ENCODE measurements at places on chromosomes 4 and X. TPM values are rescaled to one million over a fixed set of nuclear protein-coding genes. Genes with fewer than 3 reads are reported as not detected.

The ZAR1 gene
- total RNA-seq = not detected

The XG gene
- not detected for total RNA-seq

The GUCY1A1 gene
- total RNA-seq = 2.5 TPM

DNA sequence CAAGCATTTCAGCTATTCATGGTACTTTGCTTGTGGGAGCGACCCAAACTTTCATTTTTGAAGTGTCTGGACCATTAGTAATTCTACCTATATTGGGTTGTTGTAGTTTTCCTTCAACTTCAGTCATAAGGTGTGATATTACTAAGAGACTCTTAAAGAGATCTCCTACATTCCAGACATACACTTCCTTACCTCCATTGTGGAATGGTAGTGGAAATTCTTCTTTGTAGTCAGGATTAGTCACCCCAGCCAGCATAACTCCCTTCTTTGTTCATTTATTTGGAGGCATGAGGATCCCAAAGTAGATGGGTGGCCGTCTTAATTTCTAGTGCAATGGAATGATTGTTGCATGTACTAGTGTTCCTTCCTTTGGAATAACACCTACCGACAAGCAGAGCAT lies 991.4 kb downstream of the ARAP2 start:
- H3K36me3 ChIP-seq = no peaks in the 10 kb centered on the region
- H3K4me3 ChIP-seq = no peak overlapping the region
- peaks cover 12% of the 10 kb centered on the region for H3K4me1 ChIP-seq
- no peaks in the 10 kb centered on the region for H3K27me3 ChIP-seq

DNA sequence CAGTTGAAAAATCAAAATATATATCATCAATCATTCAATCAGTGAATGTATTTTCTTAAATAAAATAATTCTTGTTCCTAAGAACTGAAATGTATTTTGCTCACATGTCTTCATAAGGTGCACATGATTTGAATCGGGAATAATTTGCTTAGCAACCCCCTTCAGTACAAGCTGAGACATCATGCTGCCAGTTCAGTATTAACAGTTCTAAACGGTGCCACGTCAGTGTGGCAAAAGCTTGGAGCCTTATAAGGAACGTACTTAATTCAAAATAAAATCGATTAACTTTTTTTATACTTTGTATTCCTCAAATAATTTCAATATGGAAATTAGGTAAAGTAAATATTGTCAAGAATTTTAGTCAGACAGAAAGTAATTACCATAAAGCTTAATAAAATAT lies 287.9 kb downstream of the CCSER1 start:
- H3K27ac ChIP-seq = no peak overlapping the region
- H3K36me3 ChIP-seq = no peaks in the 10 kb centered on the region
- no peak for DNase-seq
- H3K4me3 ChIP-seq = no peak overlapping the region

- H3K4me1 ChIP-seq = peaks cover 41% of the 10 kb centered on the region
- no peaks in the 10 kb centered on the region for H3K36me3 ChIP-seq
- no peak overlapping the region for H3K4me3 ChIP-seq
These were observed 121.9 kb downstream of the PALLD start for GRCh38 chr4:168618577-168619265.

DNA sequence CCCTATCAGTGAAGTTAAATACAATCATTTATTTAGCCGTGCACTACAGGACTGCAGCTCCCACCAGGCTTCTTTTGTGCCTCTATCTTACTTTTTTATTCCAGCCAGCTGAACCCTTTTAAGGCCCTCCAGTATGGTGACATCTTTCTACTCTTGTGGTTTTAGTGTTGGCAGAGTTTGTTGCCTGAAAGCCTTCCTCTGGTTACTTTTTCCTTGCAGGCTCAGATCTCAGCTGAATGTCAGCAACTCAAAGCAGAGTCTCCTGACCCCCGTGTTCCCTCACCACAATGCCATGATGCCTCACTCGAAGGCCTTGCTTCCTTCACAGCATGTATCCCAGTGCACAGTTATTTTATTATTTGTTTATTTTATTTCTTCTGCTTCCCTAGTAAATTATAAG lies 818.9 kb upstream of the LCORL start:
- H3K36me3 ChIP-seq = no peaks in the 10 kb centered on the region
- no peaks in the 10 kb centered on the region for H3K27me3 ChIP-seq

- peak overlapping the region; percentile 60 for H3K4me3 ChIP-seq
- H3K27me3 ChIP-seq = no peaks in the 10 kb centered on the region
- peaks cover 25% of the 10 kb centered on the region for H3K4me1 ChIP-seq
- DNase-seq = no peak
These were observed 1.2 kb downstream of the GEMIN8 start for GRCh38 chrX:14028473-14028872.

GRCh38 chrX:126394681-126395080 lies 157.9 kb downstream of the DCAF12L1 start:
- H3K36me3 ChIP-seq = no peaks in the 10 kb centered on the region
- H3K4me3 ChIP-seq = no peak overlapping the region
- no peaks in the 10 kb centered on the region for H3K27me3 ChIP-seq
- no peaks in the 10 kb centered on the region for H3K4me1 ChIP-seq
- no peak for DNase-seq

GRCh38 chr4:73770917-73771316 lies 30.5 kb downstream of the CXCL8 start:
- H3K4me3 ChIP-seq = no peak overlapping the region
- H3K36me3 ChIP-seq = no peaks in the 10 kb centered on the region
- H3K4me1 ChIP-seq = no peaks in the 10 kb centered on the region
- no peak overlapping the region for H3K27ac ChIP-seq
- H3K27me3 ChIP-seq = no peaks in the 10 kb centered on the region

DNA sequence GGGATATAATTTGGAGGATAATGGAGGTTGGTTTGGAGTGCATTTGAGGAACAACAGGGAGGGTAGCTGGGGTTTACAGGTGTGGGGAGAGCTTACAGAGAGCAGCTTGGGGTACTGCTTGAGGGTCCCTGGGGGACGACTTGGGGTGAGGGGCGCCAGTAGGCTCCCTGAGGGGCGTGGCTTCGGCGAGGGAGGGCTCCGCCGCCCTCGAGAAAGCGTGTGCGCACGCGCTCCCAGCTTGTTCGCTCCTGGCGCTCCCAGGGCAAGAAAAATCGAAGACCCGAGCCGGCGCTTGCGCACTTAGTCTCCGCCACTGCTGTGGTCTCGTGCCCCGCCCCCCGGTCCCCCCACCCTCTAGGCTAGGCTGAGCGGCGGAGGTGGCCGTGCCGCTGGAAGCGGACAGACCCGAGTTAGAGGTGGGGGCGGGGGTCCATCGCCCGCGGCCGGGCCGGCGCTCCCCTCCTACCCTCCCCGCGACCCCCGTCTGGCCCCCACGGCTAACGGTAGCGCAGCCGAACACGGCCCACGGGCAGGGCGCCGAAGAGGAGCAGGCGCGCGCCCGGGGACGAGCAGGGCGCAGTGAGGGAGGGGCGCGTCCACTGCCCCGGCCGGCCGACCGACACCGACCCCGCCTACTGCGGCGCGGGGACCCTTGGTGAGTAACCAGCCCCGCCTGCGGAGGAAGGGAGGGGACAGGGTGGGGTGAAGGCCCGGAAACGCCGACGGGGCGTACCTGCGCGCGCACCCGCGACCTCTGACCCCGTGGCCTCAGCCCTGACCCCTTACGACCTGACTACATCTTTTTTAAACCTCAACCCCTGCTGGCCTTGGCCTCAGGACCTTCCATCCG lies 5.4 kb upstream of the CCDC120 start:
- H3K4me3 ChIP-seq = peak overlapping the region; percentile 69
